ENCODE measurements at places on chromosomes 4 and X.

DNA sequence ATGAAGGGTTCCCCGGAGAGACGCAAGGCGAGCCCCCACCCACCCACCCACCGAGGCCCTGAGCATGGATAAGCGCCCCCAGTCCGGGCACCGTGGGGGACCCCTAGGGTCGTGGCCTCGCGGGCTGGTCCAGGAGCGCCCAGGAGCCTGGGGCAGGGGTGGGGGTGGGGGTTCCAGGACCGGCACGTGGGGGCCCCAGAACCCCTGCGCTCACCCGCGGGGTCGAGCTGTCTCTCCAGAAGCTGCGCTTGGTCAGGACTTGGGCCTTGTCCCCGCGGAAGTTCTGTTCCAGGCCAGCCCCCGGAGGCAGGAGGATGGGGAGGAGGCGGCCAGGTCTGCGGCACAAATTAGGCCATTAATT lies 11.2 kb upstream of the SHOX start:
- no peak for DNase-seq

- DNase-seq: no peak
Observed at GRCh38 chrX:150704030-150704613, 10.9 kb downstream of the MTMR1 start.

GRCh38 chrX:360496-361150 lies 26.1 kb downstream of the PPP2R3B start:
- DNase-seq: no peak

DNA sequence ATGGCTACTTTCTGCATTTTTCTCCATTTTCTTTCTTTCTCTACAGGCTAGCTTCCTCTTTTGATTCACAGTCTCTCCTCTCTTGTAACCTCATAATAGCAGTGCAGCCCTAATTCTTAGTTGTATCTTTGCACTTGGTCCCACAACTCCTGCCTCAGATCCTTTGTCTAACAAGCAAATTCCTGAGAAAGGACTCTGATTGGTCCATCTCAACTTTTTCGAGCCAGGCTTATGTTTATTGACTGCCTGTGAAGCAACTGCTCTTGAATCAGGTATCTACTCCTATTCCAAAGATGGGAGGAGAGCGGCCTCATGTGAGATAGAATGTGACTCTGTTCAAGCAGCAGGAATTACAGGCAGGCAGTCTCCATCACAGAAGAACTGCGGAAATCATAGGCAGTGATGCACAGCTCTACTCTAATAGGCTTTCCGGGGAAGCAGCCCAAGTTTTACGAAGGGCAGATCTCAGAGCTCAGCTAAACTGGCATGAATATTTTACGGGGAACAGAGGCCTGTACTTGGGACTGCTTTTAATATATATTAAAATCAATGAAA lies 123.5 kb downstream of the GABRB1 start:
- DNase-seq: no peak

- DNase-seq: no peak
Observed at GRCh38 chr4:139603576-139604410, 47.8 kb upstream of the SETD7 start.
